ENCODE measurements at places on chromosomes 4 and X.

GRCh38 chr4:77629885-77630284 lies 24.3 kb downstream of the CXCL13 start:
- DNase-seq = no peak

GRCh38 chrX:48592971-48593370 lies 4.3 kb upstream of the WDR13 start:
- DNase-seq = no peak

DNA sequence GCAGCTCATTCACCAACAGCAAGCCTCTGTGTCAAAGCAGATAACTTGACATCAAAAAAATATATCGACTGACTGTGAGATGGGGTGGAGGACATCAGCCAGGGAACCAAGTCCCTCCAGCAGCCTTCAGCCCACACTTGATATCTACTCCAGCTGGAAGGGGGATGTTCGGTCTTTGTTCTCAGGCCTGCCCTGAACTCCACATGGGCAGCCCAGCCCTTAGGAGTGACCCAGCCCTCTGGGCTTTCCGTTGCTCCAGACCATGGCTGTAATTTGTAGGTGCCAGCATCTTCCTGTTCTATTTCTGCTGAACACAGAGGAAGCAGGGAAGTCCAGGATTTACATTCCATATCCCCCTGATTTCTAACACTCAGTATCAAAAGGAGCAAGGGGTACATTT lies 17.4 kb downstream of the RASL11B start:
- no peak for DNase-seq

- no peak for DNase-seq
Measured at GRCh38 chr4:66804979-66805378, 740.3 kb downstream of the CENPC start.

DNA sequence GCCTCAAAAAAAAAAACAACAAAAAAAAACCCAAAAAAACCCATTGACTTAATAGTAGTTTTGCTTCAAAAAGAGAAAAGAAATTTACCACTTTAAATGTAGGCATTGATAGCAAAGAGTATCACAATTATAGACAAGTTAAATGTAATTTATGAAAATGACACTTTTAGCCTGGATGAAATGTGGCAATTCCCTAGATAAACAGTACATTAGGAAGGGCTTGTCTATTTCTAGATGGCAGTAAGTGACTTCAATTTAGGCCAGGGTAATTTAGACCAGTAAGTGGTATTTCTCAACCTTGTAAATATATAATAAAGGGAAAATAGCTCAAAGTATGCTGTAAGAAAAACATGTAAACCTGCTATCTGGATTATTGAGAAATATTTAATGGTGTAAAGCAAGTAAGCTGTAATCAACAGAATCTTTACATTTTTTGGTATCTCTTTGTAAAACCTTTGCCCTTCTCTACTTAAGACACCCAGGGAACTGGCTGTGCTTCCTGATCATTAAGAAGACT lies 103.7 kb upstream of the RAPGEF2 start:
- DNase-seq = no peak

DNA sequence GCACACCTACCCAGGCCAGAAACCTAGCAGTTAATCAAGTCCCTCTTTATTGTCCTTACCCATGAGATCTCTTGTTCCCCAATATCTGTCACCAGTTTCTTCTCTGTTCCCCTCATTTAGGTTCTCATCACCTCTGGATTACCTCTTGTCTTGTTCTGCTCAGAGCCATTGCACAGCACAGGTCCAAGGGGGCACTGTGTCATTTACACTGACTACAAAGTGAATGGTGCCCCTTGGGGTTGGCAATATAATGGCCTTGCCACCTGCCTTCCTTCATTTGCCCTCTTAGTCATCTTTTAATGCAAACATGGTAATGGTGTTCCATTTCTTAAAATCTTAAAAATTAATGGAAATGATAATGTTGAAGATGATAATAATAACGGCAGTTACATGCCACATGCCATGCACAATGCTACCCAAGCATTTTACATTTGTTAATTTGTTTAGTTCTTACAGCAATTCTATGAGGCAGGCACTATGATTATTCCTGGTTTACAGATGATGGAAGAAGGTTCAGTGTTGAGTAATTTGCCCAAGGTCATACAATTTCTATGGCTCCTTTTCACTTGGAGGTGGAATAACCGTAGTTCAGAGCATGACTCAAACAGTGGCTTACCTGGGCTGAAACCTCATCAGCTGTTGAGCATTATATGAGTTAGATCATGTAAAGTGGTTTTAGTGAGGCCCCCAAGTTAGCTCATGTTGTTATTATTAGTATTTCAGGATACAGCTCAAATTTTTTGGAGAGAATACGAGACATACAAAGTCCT lies 117.9 kb downstream of the RASL11B start:
- no peak for DNase-seq

DNA sequence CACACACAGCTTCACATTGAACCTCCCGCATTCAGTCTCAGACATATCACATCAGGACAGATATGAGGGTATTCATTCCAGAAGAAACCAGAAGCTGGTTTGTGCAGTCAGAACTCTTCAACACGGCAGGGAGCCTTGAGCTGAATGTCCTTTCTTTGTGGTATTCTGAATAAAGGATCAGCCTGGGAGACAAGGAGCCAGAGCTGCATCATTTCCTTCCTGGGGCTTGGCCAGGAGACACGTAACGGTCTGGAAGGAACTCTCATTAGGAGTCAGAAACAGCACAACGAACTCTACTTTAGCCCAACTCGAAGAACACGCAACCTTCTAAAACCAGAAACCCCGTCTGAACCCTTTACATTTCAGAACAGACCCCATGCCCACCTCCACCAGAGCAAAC lies 46.4 kb downstream of the KDR start:
- DNase-seq = peak; percentile 15

DNA sequence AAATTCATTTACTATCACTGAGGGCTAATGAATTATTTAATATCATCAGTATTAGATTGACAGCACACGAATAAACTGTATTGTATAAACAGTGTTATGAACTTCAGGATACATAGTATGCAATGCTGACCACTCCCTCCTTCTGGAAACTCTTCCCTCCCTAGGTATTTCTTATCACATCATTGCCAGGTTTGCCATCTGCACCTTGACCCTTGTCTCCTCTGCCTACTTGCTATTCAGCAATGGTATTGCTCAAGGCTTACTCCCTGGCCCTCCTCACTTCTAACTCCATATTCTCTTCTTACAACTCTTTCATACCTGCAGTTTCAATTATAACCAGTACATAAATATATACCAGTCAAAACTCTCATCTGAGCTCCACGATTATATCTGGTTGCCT lies 38.9 kb downstream of the ATP8A1 start:
- DNase-seq = no peak

- no peak for DNase-seq
Measured at GRCh38 chr4:119281393-119281792, 40.5 kb downstream of the FABP2 start.

- no peak for DNase-seq
Measured at GRCh38 chr4:53575552-53575951, 15.7 kb downstream of the LNX1 start.

DNA sequence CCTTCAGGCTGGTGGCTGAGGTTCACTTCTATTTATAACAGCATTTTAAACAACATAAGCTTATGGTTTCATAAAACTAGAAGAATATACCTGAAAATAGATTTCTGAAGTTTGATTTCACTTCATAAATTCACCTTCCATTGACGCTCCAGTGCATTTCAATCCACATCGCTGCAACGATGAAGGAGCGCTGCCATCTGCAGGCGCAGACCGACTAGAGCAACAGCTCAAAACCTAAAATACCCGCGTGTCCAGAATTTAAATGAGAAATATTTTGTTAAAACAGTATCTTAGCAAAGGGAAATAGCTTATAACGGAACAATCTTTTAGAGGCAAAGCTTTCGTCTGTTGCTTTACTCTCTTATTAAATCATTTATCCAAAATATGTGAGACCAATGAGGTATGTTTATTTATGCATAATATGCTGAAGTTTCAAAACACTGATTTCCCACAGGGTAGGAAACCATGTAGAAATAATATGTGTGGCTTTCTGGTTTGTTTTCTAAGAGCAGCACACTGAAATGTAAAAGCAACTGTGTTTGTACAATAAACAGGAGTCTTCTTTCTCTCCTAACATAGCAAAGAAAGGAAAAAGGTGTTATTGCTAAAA lies 816.4 kb upstream of the FRG1 start:
- peak; percentile 22 for DNase-seq

GRCh38 chrX:262381-262909 lies 18.7 kb upstream of the PLCXD1 start:
- DNase-seq = no peak

GRCh38 chr4:87529187-87529586 lies at the start of gene SPARCL1:
Gene SPARCL1 (minus strand): TSS chr4:87529376. CDS start chr4:87499574, 29,802 bp downstream.
- no peak for DNase-seq

- DNase-seq = peak; percentile 65
Measured at GRCh38 chr4:165355900-165356300, 22.9 kb upstream of the CPE start.

GRCh38 chr4:145881989-145882388 lies 56.6 kb downstream of the ZNF827 start:
- no peak for DNase-seq

DNA sequence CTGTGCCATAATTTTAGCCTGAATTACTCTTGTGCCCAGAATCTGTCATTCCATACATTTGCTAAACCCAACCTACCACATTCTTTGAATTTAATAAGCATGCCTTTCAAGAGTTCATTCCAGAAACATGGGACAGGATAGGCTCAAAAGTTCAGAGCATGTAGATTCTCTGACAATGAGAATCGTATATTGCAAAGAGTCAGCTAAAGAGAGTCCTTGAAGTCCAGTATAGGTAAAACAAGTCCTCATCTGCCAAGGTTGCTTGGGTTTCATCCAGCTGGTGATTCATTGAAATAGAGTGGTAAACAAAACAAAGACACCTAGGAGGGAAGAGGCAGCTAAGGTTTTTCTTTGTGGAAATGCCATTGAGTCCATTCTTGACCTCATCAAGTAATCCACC lies 249.3 kb upstream of the DIPK2B start:
- no peak for DNase-seq

- DNase-seq = no peak
Measured at GRCh38 chrX:115023139-115023538, 5.7 kb upstream of the IL13RA2 start.

- DNase-seq = no peak
Measured at GRCh38 chrX:133054761-133055405, 42.0 kb downstream of the USP26 start.

GRCh38 chr4:129189630-129190029 lies 93.7 kb downstream of the C4orf33 start:
- DNase-seq = no peak

DNA sequence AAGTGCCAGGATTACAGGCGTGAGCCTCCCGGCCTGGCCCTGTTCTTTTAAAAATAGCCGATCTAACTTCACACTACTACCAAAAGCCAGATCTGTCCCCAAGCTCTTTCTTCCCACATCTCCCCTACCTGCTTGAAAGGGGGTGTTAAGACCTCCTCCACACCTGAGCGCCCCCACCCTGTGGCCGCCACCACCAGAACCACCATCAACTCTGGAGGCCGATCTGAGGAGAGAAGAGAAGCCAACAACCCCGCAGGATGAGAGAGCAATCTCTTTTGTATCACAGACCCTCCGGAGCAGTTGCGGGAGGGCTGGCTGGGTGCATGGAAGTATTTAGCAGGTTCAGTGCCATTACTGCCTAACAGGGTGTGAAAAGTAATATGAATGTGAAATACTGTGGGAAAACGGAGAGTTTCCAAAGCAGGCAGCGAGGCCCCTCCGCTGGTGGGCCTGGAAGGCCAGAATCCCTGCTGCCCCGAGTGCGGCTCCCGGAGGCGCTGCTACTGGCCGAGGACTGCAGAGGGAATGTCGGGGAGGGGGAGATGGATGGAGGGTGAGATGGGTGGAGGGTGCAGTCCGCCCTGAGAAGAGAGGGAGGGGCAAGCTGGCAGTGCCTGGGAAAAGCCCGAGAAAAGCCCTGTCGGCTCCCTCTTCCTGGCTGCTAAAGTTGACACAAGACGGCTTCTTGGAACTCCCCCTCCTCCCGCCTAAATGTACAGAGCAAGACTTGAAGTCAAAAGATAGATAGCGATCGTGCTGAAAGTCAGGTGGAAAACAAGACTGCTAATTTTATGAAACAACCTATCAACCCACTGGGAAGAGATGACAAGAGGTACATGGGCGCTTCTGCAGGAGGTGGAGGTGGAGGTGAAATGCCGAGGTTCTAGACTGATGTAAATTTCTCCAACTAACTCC lies 22.3 kb downstream of the HAND2 start:
- peak; percentile 33 for DNase-seq

DNA sequence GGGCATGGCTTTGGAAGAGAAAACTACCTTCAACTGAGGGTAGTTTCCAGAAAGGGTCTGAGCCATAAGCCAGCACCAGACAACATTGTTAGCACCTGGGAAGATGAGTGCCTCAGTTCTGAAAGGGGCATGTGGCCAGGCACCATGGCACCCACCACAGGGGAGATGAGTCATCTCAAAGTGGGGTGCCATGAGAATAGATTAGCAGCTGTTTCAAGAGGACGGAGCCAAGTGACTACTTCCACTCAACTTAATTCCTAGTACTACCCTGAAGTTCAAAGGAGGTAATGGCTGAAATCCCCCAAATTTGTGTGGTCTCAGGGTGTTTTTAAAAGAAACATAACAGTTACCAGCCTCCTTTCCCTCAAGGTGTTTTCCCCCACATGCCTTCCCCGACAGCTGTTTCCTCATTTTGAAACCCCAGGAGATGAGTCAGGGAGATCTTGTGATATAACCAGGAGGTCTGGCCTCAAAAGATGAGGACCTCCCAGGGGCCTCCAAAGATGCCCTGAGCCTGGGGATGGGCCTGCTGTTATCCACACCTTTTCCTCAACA lies 27.8 kb upstream of the FTHL17 start:
- DNase-seq = no peak

GRCh38 chr4:5050520-5051277 lies 581 bp upstream of the STK32B start:
- peak; percentile 80 for DNase-seq

GRCh38 chr4:103099691-103100392 lies at the start of gene BDH2:
Gene BDH2 (minus strand): TSS chr4:103099834. CDS start chr4:103096254, 3,580 bp downstream.
- DNase-seq = peak; percentile 76

- no peak for DNase-seq
Measured at GRCh38 chr4:119034276-119035008, 101.2 kb upstream of the MYOZ2 start.

DNA sequence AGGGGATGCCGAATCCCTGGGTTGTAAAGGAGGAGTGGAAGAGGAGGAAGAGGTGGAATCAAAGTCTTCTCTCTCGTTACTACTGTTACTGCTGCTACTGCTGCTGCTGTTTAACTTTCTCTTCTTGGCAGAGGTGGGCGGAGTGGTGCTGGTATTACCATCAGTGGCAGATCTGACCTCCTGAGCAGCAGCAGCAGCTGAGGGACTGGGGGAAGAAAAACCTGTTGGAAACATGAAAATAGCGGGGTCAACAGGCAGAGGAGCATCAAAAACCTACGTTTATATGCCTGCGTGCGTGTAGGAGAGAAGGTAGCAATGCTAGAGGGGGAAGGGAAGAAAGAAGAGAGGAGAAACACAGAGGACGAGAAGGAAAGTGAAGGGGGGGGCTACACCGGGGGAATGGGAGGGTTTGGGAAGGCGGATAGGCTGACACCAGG lies 339 bp downstream of the CUL4B start:
- no peak for DNase-seq

Data from ELF-1 (cell line).